ENCODE measurements at places on chromosomes 7 and 10. TPM values are rescaled to one million over a fixed set of nuclear protein-coding genes. Genes with fewer than 3 reads are reported as not detected.
A peak's percentile ranks its signal among the peaks of the same experiment; 100 is the strongest.

DNA sequence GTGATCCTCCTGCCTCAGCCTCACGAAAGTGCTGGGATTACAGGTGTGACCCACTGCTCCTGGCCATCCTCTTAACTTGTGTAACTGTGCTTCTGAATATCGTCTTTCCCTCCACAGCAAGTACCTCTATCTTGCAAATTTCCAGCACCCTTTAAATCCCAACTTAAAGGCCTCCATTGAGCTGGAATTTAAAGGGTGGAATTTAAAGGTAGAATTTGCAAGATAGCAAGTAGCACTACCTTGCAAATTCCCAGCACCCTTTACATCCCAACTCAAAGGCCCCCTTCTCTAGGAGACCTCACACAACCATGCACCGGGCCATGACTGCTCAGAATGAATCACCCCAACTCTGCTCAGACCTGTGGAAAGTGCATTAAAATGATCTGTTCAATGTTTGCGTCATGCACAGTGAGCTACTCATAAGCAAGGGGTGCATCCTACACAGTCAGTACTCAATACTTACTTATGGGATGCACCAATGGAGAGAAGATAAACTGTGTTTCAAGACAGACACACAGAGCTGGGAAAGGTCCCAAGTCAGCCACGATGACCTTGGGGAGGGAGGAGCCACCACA is 17.8 kb upstream of the SDK1 start:
- no peak for DNase-seq

RARRES2 gene
- total RNA-seq, result 261 TPM

DNA sequence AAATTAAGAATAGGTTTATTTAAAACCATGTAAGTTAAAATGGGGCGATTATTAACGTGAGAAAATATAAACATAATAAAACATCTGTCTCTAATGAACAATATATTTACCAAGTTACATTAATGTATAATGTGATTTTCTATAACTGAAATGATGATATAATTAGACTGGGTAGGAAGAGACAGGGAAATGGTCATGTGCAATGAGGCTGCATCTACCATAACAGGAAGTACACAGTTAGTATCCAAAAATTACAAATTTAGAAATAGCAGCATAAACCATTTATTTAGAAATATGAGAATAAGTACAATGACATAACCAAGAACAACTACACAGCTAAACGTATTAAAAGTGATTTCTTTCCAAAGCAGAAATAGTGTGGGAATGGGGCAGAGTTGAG is 25.8 kb upstream of the BET1 start:
- DNase-seq, result no peak

GPER1 gene
- total RNA-seq, result 11.1 TPM

- DNase-seq, result peak; percentile 91
Measured at GRCh38 chr7:74026903-74027682, 880 bp upstream of the ELN start.

VAX1 gene
- not detected for total RNA-seq

- no peak for DNase-seq
Measured at GRCh38 chr7:159086301-159086925, 58.3 kb downstream of the VIPR2 start.

Data from sciatic nerve (tissue), 2 donors.